ENCODE measurements at places on chromosomes 12 and 14.

- peak; percentile 55 for DNase-seq
Measured at GRCh38 chr14:102085948-102086708, 716 bp downstream of the HSP90AA1 start.

DNA sequence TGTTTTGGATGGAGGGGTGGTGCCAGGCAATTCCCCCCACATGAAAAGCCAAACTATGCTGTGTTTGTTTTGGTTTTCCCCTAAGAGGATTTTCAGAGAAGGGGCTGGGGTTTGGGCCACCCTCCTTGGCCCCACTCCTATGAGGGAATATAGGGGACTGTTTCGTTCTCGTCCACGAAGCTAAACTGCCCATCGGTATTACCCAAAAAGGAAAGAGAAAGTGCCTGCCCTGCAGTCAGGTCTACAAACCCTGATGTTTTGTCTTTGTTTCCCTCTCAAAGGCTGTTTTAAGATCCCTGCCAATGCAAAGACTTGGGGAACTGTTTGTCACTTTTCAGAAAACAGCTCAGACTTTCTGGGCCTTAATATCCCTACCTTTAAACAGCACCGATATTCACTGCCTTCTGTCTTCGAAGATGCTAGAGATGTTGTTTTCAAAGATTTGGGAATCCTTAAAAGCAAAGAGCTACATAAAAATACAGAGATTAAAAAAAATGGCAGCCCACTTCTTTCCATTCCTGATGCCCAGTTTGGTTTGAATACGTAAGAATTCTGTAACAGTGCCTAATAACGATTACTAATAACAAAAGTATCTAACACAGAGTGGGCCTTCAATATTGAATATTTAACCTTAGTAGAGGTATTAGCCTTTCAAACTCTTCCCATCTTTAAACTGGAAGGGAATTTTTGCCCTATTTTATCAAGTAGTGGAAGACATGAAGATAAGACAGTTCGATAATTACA is 518.4 kb downstream of the MED13L start:
- DNase-seq, result no peak

- DNase-seq, result no peak
Measured at GRCh38 chr14:95346820-95347219, 27.1 kb upstream of the CLMN start.

GRCh38 chr14:47929334-47929733 is 253.9 kb upstream of the MDGA2 start:
- no peak for DNase-seq

DNA sequence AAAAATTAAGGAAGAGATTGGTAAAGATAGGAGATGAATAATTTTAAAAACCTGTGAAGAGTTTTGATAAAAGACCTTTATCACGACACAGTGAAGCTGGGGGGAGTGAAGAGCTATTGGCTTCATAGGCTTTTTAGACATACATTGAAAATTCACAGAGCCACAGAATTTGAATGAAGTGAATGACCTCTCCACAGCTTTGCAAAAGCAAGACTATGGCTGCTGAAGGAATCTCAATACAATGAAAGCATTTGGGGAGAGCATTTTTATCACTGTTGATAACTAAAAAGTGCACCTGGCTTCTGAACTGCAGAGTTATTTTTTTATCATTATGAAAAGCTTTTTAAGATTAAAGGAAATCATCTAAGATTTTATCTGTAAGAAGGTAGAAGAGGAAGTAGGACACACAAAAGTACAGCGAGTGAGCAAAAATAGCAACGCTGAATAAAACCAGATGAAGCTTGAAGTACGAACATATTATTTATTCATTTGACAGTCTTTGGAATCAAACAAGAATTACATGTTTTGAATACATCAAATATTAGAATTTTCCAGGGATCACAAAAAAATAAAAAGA is 317.5 kb downstream of the KCNC2 start:
- DNase-seq, result no peak

- no peak for DNase-seq
Measured at GRCh38 chr12:43332977-43333640, 218.9 kb downstream of the ADAMTS20 start.

DNA sequence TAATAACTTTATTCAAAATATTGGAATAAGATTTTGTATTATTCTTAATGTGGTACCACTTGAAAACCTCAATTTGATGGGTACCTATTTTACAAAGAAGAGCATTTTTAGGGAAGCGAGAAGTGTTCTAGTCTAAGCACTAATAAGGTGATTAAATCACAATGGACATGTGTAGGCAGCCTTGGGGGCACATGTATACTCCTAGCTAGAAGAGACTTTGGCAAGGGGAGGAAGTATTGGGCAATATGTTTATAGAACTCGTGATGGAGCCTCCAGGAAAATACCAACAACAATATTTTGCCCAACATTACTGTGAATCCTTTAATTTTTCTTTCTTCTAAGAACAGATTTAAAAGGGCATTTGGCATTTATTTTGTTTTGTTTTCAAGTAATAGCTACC is 280.3 kb downstream of the ADAMTS20 start:
- no peak for DNase-seq

- DNase-seq, result peak; percentile 58
Measured at GRCh38 chr14:105075379-105076295, 10.4 kb upstream of the GPR132 start.

DNA sequence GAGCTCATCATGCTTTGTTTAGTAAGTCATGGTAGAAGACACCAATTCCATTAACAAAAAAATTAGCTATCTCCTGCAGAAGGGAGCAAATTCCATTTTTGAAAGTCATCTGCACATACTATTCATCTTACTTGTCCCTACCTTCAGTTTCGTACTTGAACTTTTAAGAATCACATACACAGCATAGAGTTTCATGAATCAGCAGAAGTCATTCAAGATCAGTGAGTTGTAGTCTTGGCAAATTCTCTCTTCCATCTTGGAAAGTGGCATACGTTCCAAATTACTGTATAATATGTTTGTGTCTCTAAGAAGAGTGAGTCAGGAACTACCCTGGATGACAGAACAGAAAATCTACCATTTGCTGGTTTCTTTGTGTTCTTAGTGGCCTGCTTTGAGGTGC is 14.1 kb downstream of the VRK1 start:
- DNase-seq, result no peak

DNA sequence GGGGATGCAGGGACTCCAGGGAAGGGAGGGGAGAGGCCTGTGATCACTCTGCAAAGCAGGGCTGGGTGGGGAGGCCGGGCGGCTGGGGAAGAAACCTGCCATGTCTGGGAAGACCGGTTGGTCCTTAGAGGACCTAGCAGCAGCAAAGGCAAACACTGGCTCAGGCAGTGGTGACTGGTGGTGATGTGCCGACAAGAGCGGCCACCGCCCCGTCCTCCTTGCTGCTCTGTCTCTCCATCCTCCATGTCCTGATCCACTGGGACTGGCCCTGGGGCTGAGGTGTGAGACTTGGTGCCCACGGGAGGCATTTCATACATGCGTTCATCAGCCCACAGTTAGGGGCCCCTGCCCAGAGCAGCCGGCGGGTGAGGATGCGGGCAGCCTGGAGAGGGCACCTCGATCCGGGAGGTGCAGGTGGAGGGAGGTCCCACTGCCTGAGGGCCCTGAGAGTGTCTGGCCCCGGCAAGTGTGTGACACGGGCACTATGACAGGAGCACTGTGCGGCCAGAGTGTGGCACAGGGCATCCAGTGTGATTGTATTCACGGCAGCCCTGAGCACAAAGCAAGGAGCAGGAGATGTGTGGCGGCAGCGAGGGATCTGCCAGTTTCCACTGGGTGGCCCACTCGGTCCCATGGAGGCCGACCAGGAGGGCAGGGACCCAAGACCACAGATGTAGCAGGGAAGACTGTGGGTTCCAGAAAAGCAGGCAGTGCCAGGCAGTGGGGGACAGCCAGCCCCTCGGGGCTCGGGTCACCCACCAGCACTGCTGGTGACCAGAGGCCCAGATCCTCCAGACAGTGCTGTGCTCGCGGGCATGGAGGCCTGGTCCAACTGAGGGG is 13.9 kb downstream of the ANKRD9 start:
- peak; percentile 14 for DNase-seq

GRCh38 chr12:67826148-67826547 is 163.1 kb upstream of the IFNG-AS1 start:
- DNase-seq, result no peak

- DNase-seq, result no peak
Measured at GRCh38 chr14:21436567-21437062, 19.3 kb downstream of the CHD8 start.

DNA sequence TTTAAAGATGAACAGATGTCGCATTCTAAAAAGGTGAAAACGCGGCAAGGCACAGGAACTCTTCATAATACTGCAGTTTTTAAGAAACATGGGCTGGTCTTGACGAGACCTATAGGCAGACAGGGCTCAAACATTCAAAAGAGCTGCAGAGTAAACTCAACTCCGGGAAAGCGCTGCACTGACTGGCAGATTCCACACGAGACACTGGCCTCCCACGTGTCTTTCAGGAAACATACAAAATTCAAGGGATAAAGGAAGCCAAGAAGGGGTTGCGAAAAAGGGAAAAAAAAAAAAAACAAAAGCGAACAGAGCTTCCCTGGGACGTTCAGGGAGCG is 614 bp upstream of the ARF6 start:
- peak; percentile 76 for DNase-seq

- no peak for DNase-seq
Measured at GRCh38 chr14:104741803-104742251, 11.1 kb upstream of the SIVA1 start.

GRCh38 chr14:67644428-67644827 is 24.7 kb downstream of the ARG2 start:
- DNase-seq, result no peak

GRCh38 chr14:45199230-45199629 is 53.8 kb downstream of the MIS18BP1 start:
- no peak for DNase-seq

- no peak for DNase-seq
Measured at GRCh38 chr12:57049890-57050289, at the start of gene MYO1A. TSS of gene MYO1A (minus strand) at chr12:57050129. CDS start at chr12:57048323, 1,806 bp downstream.

GRCh38 chr12:94983321-94983720 is 20.2 kb downstream of the NDUFA12 start:
- no peak for DNase-seq

GRCh38 chr14:29861996-29862395 is 65.7 kb downstream of the PRKD1 start:
- no peak for DNase-seq

GRCh38 chr14:104287301-104288009 is 149.1 kb downstream of the KIF26A start:
- no peak for DNase-seq

GRCh38 chr12:47219243-47219642 is 139.5 kb upstream of the AMIGO2 start:
- no peak for DNase-seq

DNA sequence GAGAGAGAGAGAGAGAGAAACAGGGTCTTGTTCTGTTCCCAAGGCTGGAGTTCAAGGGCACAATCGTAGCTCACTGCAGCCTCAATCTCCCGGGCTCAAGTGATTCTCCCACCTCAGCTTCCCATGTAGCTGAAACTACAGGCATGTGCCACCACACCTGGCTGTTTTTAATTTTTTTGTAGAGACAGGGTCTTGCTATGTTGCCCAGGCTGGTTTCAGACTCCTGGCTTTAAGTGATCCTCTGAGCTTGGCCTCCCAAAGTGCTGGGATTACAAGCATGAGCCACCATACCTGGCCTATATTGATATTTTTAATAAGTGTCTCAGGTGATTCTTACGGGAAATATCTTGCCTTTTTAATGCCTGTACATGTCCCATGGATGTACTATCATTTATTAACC is 50.9 kb upstream of the STON2 start:
- no peak for DNase-seq

DNA sequence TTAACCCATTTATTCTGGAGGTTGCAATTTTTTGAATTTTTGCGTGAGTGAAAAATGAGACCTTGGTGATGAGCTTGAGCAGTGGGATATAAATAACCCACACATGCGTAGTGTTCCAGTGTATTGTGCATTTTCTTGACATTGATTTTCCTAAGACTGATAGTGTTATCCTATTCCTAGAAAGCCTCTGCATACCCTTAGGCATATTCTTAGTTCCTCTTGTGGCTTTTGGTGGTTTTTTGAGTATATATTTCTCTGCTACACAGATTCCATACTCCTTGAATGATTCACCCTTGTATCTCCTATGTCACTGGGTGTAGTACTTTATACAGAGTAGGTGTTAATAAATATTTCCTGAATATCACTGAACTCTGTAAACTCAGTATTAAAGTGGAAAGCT is 363.4 kb upstream of the PDE3A start:
- DNase-seq, result no peak

- DNase-seq, result peak; percentile 48
Measured at GRCh38 chr14:77660754-77661153, 44.3 kb upstream of the SPTLC2 start.

DNA sequence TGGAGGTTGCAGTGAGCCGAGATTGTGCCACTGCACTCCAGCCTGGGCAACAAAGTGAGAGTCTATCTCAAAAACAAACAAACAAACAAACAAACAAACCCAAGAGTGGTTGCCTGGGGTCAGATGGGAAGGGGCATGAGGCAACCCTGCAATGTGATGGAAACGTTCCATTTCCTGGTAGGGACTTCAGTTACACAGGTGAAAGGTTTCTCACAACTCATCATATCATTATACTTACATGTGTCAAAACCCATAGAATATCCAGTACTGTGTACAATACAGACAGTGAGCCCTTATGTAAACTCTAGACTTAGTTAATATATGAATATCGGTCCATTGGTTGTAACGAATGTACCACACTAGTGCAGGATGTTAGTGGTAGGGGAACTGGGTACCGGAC is 7.2 kb upstream of the KLC1 start:
- DNase-seq, result no peak

GRCh38 chr14:20376071-20376588 is 32.7 kb downstream of the PARP2 start:
- no peak for DNase-seq
